NCI-H345 (cell line): ENCODE measurements at places on chromosomes 4 and X.

GRCh38 chrX:105738162-105738561 is 84.2 kb upstream of the NRK start:
- DNase-seq: no peak

- no peak for DNase-seq
Measured at GRCh38 chrX:121407627-121408026, 360.2 kb downstream of the GLUD2 start.

- no peak for DNase-seq
Measured at GRCh38 chrX:148024425-148025148, 43.5 kb downstream of the FMR1NB start.

- DNase-seq: peak; percentile 54
Measured at GRCh38 chr4:10157478-10158332, 41.1 kb upstream of the WDR1 start.

GRCh38 chr4:185235843-185236503 is 26.6 kb downstream of the SNX25 start:
- no peak for DNase-seq

DNA sequence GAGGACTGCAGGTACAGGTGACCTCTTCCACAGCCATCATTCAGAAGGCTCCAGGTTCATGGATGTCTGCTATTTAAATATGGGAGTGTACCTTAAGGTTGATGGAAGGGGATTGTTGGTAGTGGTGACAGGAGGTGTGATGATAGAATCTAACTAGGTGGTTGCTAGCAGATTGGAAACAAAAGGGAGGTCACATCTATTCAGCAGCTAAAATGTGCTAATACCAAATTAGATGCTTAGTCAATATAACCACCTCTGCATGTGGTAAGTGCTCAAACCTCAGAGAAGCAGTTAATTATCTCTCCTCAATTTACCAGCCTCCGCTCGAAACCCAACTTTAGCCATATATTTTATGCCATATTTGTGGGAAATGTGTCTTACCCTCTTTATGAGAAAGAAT is 98.7 kb upstream of the CCSER1 start:
- DNase-seq: no peak

DNA sequence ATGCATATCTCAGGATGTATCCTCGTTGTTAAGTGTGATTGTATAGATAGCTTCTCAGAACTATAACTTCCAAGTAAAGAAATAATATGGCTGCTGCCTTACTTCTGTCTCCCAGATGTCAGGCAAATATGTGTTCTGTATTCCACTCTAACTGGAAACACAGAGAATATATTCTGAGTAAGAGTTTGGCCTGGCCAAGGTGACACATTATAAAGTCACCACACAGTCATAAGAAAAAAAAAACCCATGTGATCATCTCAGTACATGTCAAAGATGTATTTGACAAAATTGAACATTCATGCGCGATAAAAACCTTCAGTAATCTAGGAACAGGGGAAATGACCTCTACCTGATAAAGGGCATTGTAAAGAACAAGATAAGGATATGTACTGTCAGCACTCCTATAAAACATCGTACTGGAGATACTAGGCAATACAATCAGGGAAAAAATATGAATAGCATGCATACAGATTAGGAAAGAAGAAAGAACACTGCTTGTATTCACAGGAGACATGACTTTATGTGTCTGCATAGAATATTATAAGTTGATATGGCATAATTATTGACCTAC is 207.1 kb downstream of the ZNF330 start:
- no peak for DNase-seq

GRCh38 chrX:276581-277201 is 4.5 kb upstream of the PLCXD1 start:
- DNase-seq: no peak

- no peak for DNase-seq
Measured at GRCh38 chr4:84957514-84958420, 8.7 kb downstream of the WDFY3 start.

GRCh38 chr4:183636923-183637322 is 22.1 kb downstream of the RWDD4 start:
- no peak for DNase-seq

DNA sequence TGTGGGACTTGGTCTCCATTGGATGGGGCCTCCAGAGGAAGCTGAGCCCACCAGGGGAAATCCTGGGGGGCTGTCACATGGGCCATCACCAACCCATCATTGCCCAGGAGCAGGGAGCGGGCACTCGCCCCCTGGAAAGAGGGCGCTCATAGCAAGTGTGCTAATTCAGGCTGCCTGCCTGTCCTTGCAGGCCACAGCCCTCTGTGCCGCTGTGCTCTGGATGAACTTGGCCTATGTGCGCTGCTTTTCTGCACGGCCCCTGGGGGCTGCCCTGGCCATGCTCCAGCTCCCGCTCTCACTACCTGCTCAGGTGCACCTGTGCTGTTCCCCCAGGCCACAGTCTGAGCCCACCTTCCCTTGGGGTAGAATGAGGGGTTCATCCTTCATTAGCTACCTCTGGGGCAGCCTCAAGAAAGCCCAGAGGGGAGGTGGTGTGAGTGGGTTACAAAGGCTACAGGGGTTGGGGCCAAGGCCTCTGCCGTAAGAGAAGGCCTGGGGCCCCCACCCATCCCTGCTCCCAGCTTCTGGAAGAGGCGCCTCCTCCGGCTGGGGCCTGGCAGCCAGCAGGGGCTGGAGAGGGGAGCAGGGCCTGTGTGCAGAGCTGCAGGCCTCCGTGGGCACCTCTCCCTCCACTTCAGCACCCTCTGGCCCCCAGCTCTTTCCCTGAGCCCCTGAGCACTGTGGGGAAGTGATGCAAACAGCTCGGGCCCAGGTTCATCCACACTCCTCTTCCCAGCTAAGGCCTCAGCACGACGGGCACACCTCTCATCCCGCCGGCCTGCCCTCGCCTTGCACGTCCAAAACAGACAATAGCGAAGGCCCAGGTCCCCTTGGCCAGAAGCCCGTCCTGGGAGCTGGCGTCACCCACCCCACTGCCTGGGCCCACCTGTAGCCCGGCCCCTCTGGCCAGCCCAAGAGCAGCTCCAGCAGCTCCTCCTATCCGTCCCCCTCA is 8.9 kb downstream of the CFAP99 start:
- DNase-seq: no peak

DNA sequence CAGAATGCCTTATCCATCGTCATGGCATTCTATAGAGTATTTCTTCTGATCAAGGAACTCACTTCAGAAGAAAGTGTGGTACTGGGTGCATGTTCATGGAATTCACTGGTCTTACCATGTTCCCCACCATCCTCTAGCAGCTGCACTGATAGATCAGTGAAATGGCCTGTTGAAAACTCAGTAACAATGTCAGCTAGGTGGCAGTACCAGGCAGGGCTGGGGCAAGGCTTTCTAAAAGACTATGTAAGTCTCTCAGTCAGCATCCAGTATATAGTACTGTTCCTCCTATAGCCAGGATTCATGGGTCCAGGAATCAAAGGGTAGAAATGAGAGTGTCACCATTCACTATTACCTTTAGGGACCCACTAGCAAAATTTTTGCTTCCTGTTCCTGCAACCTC is 15.8 kb upstream of the LDB2 start:
- DNase-seq: no peak

GRCh38 chrX:2447484-2447883 is 53.3 kb downstream of the DHRSX start:
- no peak for DNase-seq

GRCh38 chrX:105307762-105308161 is 87.3 kb upstream of the TEX13A start:
- DNase-seq: no peak

DNA sequence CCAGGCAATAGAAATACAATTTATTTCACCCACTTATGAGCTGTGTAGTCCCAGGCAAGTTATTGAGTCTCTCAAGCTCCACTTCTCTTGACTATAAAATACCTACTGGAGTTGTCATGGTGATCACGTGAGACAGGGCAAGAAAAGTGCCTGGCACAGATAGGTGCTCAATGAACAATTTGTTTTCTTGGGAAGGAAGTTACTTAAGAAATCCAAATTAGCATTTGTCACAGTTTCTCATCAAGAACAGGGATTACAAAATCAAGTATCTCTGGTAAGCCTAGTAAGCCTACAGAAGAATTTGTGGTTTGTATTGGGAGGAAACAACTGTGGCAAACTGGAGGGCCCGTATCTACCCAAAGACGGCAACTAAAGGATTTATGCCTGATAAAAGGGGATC is 37.5 kb upstream of the RASGEF1B start:
- DNase-seq: no peak

- DNase-seq: no peak
Measured at GRCh38 chrX:47900833-47901232, 64.1 kb downstream of the ZNF81 start.
